ENCODE measurements at places on chromosomes 12 and 14. TPM values are rescaled to one million over a fixed set of nuclear protein-coding genes. Genes with fewer than 3 reads are reported as not detected.
A peak's percentile ranks its signal among the peaks of the same experiment; 100 is the strongest.

NKX2-1 gene
- total RNA-seq, result not detected

GRCh38 chr12:3087758-3088650 lies 10.8 kb downstream of the TSPAN9 start:
- peaks cover 29% of the 10 kb centered on the region for H3K36me3 ChIP-seq
- no peaks in the 10 kb centered on the region for H3K27me3 ChIP-seq
- no peak overlapping the region for H3K27ac ChIP-seq
- H3K4me1 ChIP-seq, result peaks cover 9% of the 10 kb centered on the region
- no peak for DNase-seq

- no peak overlapping the region for H3K27ac ChIP-seq
- H3K36me3 ChIP-seq, result no peaks in the 10 kb centered on the region
- no peak for DNase-seq
- peaks cover 3% of the 10 kb centered on the region for H3K27me3 ChIP-seq
Observed at GRCh38 chr14:75315144-75315543, 36.5 kb downstream of the FOS start.

FAM90A1 gene
- total RNA-seq, result not detected

- H3K27ac ChIP-seq, result no peak overlapping the region
- H3K36me3 ChIP-seq, result no peaks in the 10 kb centered on the region
- no peaks in the 10 kb centered on the region for H3K27me3 ChIP-seq
- DNase-seq, result no peak
Observed at GRCh38 chr14:54771411-54772027, 131.1 kb downstream of the GCH1 start.

FAR2 gene
- 12.6 TPM for total RNA-seq

GRCh38 chr12:52818388-52818787 lies 4.5 kb upstream of the KRT4 start:
- peaks cover 4% of the 10 kb centered on the region for H3K4me1 ChIP-seq
- DNase-seq, result peak; percentile 72
- no peak overlapping the region for H3K4me3 ChIP-seq
- no peaks in the 10 kb centered on the region for H3K36me3 ChIP-seq
- H3K27ac ChIP-seq, result no peak overlapping the region
- peaks cover 14% of the 10 kb centered on the region for H3K27me3 ChIP-seq

DNA sequence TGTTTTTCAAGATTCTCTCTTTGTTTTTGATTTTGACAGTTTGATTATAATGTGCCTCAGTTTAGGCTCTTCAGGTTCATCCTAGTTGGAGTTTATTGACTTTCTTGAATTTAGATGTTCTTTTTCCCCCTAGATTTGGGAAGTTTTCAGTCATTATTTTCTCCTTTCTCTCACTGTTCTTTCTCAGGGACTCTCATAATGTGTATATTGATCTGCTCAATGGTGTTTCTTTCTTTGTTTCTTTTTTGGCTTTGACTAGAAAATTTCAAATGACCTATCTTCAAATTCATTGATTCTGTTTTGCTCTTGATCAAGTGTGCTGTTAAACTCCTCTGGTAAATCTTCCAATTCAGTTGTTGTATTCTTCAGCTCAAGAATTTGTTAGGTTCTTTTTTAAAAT lies 108.3 kb downstream of the RGS6 start:
- no peak overlapping the region for H3K27ac ChIP-seq
- no peaks in the 10 kb centered on the region for H3K27me3 ChIP-seq
- DNase-seq, result no peak

- DNase-seq, result no peak
- H3K27me3 ChIP-seq, result no peaks in the 10 kb centered on the region
- no peak overlapping the region for H3K27ac ChIP-seq
- no peaks in the 10 kb centered on the region for H3K4me1 ChIP-seq
- no peaks in the 10 kb centered on the region for H3K36me3 ChIP-seq
Observed at GRCh38 chr12:15720295-15720694, 68.9 kb downstream of the EPS8 start.

SLC25A47 gene
- total RNA-seq, result 0.08 TPM

GRCh38 chr12:7483343-7483742 lies 20.2 kb downstream of the CD163 start:
- H3K36me3 ChIP-seq, result no peaks in the 10 kb centered on the region
- no peak for DNase-seq
- H3K27me3 ChIP-seq, result no peaks in the 10 kb centered on the region
- H3K4me1 ChIP-seq, result no peaks in the 10 kb centered on the region
- no peak overlapping the region for H3K27ac ChIP-seq
- no peak overlapping the region for H3K4me3 ChIP-seq

DNA sequence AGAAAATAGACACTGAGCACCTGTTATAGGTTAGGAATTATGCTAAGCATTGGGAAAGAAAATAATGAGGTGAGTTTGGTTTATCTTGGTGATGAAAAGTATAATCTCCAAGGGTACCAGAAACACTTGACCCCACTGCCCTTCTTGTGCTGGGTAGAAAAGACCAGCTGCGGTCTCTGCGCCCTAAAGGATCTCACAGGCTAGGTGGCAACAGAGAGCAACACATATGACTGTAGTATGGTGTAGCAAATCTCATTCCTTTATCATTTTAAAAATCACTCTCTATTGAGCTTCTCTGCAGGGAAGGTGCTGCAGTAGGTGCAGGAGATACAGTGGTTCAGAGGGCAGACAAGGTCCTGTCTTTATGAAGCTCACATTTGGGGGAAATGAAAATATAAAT lies 26.1 kb downstream of the NRXN3 start:
- H3K4me3 ChIP-seq, result no peak overlapping the region
- H3K36me3 ChIP-seq, result no peaks in the 10 kb centered on the region
- no peak for DNase-seq
- H3K27ac ChIP-seq, result no peak overlapping the region
- no peaks in the 10 kb centered on the region for H3K4me1 ChIP-seq

- H3K4me3 ChIP-seq, result 0 out of 2 replicates have a peak overlapping the region, but pooled peaks have one; percentile 1
- H3K27ac ChIP-seq, result peak overlapping the region; percentile 94
Observed at GRCh38 chr14:61102549-61103466, 121.8 kb downstream of the SLC38A6 start.

DNA sequence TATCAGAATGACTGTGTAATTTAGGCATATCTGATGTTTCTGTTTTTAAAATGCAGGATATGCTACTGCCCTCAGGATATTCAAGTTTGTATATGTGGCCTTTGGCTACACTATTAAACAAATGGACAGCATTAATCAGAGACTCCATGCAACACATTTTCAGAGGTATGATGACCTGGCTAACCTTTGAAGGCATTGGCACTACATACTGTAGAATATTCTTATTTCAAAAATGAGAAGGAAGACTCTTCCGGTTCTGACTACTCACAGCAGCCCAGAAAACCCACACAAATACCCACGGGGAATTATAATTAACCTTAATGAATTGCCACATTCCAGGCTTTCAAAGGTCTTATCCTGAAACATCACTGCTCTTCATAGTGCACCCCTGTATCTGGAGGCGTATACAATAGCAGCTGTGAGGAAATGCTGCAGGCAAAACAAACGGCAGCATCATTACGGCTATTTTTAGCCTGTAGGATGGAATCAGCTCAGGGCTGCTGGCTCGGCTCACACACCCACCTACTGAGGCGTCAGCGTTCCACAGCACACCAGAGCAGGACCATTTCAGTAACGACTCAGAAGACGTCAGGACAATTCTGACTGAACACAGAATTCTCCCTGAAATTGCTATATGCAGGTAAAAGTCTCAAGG lies 648.5 kb downstream of the RPS29 start:
- H3K27me3 ChIP-seq, result no peaks in the 10 kb centered on the region
- peak overlapping the region; percentile 54 for H3K27ac ChIP-seq
- no peaks in the 10 kb centered on the region for H3K36me3 ChIP-seq
- H3K4me1 ChIP-seq, result peaks cover 13% of the 10 kb centered on the region
- 0 out of 2 replicates have a peak overlapping the region, but pooled peaks have one; percentile 11 for H3K4me3 ChIP-seq

- H3K4me3 ChIP-seq, result no peak overlapping the region
- H3K4me1 ChIP-seq, result peaks cover 6% of the 10 kb centered on the region
- H3K27ac ChIP-seq, result no peak overlapping the region
- no peaks in the 10 kb centered on the region for H3K36me3 ChIP-seq
- DNase-seq, result peak; percentile 85
- no peaks in the 10 kb centered on the region for H3K27me3 ChIP-seq
Observed at GRCh38 chr12:58171914-58172313, 230.5 kb downstream of the ATP23 start.

SLIRP gene
- total RNA-seq, result 541 TPM

COCH gene
- not detected for total RNA-seq

AMDHD1 gene
- total RNA-seq, result not detected

DNA sequence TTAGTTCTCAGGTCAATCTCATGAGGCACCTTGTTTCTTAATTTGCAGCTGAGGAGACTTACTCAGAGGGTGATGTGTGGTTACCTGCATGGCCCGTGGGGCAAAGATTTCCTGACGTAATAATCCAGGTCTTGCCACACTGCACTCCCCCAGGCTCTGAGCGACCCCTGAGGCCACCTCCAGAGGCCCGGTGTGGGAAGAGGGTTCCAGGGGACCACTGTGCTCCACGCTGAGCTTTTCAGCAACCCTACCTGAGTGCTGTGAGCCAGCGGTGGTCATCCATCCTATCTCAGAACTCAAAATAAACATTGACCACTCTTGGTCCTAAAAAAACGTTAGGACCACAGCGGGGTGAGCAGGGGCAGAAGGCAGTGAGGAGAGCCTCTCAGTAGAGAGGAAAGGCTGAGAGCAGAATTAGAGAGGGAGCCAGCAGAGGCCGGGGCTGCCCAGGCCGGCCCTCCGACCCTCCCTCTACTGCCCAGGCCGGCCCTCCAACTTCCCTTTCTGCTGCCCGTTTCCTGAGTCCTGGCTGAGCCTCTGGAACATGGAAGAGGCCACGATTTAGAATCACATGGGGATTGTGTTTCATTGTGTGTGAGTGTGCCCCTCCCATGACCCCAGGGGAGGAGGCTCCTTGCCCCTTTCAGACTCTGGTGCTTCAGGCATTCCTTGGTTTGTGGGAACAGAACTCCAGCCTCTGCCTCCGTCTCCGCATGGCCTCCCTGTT lies 188.2 kb upstream of the DIO3 start:
- H3K36me3 ChIP-seq, result no peaks in the 10 kb centered on the region
- no peak for DNase-seq
- no peak overlapping the region for H3K4me3 ChIP-seq
- no peaks in the 10 kb centered on the region for H3K27me3 ChIP-seq
- H3K27ac ChIP-seq, result no peak overlapping the region
- no peaks in the 10 kb centered on the region for H3K4me1 ChIP-seq

DNA sequence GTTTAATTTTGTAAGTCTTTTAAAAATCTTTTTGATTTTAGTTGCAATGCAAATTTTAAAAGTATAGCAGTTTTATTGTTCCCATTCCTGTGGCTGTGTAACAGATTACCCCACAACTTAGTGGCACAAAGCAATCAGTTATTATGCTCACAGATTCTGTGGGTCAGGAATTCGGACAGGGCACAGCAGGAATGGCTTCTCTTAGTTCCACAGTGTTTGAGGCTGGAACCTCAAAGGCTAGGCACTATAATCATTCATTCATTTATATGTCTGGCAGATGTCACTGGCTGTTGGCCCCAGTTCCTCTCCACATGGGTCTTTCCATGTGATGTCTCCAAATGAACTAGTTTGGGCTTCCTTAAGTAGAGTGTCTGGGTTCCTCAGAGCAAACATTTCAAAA lies 193.3 kb downstream of the RAD51B start:
- no peaks in the 10 kb centered on the region for H3K27me3 ChIP-seq
- DNase-seq, result peak; percentile 3
- peak overlapping the region; percentile 46 for H3K27ac ChIP-seq
- H3K4me1 ChIP-seq, result peaks cover 26% of the 10 kb centered on the region
- no peaks in the 10 kb centered on the region for H3K36me3 ChIP-seq

MAP1LC3B2 gene
- total RNA-seq, result not detected

GRCh38 chr12:92977326-92977725 lies 48.2 kb upstream of the EEA1 start:
- H3K4me3 ChIP-seq, result no peak overlapping the region
- no peak overlapping the region for H3K27ac ChIP-seq

RASSF8 gene
- 24.5 TPM for total RNA-seq

DNA sequence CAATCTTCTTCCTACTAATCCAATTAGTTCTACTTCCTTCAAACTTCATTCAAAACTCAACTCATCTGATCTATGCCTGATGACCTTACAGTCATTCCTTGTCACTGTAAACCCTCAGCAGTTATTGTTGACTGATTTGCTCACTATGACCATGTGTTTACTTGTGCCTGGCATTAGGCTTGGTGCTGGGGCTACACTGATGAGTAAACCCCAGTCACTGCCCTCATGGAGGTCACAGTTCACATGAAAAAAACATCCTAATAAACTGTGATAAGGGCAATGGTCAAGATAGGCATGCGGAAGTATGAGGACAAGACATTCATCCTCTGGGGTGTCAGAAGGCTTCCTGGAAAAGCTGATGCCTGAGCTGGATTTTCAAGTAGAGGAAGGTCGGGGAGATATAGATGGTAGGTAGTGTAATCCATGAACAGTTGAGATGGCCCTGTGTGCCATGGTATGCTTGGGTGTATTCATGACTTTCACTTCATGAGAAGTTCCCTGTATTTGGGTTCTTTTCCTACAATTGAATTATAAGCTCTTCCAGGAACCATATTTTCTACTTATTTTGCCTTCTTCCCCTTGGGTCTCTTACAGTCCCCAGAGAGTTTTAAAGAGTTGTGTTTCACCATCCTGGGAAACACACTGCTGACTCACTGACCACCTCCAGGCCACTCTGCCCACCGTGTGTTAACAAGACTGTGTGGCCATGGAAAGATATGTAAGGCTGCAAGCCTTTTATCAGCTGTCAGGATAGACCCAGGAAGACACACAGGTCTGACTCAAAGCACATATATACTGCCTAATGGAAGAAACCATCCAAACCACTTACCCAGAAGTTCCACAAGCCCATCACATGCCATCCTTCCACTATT lies 38.7 kb upstream of the DUSP6 start:
- peaks cover 21% of the 10 kb centered on the region for H3K4me1 ChIP-seq
- no peaks in the 10 kb centered on the region for H3K36me3 ChIP-seq
- no peaks in the 10 kb centered on the region for H3K27me3 ChIP-seq
- peak overlapping the region; percentile 47 for H3K27ac ChIP-seq
- peak; percentile 38 for DNase-seq

DNA sequence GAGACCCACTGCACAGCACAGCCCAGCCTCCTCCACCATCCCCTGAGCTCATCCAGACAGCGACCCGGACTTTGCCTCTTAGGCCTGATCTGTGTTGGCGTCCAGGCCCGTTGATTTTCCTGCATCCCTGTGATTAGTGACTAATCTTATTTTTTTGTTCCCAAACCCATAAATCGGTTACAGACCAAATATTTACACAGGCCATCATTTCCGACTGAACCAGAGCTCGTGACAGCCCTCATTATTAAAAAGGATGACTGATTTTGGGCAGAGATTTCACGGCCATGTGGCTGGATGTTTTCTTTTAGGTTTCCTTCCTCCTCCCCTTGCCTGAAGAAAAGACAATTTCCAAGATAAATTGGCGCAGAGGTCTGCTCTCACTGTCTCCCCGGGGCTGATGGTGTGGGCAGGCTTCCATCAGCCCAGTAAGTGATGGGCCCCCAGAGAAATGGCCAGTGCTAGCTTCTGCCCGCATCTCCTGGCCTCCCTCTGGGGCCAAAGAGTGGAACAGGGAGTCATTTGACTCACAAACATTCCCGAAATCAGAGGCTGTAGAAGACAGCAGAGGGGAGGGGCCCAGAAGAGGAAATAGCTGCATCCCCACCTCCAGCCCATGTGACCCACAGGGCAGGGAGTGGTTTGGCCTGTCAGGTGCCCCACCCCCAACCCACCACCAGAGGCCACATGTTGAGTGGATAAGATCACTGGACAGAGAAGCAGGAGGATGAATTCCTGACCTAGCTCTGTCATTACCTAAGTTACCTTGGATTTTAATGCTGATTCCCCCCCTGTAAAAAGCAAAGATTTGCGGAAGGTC lies 283.5 kb downstream of the KSR2 start:
- peaks cover 7% of the 10 kb centered on the region for H3K4me1 ChIP-seq
- peak; percentile 53 for DNase-seq
- H3K27ac ChIP-seq, result no peak overlapping the region
- no peak overlapping the region for H3K4me3 ChIP-seq
- H3K36me3 ChIP-seq, result no peaks in the 10 kb centered on the region

GRCh38 chr12:94650143-94651056 lies at the start of gene TMCC3:
TSS of gene TMCC3 (minus strand) at chr12:94650557. CDS start at chr12:94650430, 127 bp downstream.
- H3K27me3 ChIP-seq, result no peaks in the 10 kb centered on the region
- DNase-seq, result peak; percentile 71
